Endothelial cell (in vitro differentiated cells): ENCODE measurements at places on chromosomes 12 and 14.

DNA sequence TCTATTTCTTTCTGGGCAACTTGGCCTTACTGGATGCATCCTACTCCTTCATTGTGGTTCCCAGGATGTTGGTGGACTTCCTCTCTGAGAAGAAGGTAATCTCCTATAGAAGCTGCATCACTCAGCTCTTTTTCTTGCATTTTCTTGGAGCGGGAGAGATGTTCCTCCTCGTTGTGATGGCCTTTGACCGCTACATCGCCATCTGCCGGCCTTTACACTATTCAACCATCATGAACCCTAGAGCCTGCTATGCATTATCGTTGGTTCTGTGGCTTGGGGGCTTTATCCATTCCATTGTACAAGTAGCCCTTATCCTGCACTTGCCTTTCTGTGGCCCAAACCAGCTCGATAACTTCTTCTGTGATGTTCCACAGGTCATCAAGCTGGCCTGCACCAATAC, 5.3 kb downstream of the OR4N5 start:
- DNase-seq: no peak

- no peak for DNase-seq
Observed at GRCh38 chr14:58327019-58327418, 28.7 kb downstream of the ARID4A start.

DNA sequence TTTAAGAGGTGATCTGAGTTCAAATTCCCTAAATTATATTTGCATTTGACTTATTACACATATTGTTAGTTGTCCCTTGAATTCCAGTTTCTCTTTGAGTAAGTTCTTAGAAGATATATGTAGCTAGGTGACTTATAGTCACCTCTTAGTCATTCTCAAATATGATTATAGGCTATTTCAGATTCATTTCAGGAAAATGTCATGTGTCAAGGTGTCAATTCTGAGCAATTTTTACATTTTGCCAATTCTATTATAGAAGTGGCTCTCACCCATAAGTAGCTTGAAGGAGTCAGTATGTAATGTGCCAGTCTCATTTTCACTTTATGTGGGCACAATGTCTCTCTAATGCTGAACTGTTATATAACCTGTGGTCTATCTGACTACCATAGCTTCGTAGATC, 623.4 kb downstream of the DIO2 start:
- DNase-seq: no peak

DNA sequence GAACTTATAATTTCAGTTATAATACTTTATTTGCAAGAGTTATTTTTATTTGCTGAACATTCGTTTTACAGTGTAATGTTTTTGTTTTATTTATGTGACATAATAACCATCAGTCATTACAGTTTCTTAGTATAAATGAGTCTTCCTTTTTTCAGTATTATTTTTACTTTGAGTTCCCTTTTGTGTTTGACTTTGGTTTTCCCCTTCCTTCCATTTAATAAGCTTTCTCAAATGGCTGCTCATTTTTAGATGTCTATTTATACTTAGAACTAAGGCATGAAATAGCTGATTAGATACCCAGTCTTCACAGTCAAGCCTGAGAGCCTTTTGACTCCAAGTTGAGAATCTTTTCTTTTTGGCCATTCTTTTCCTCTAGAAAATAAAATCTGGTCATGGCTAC, 404.5 kb downstream of the LRFN5 start:
- DNase-seq: no peak

- DNase-seq: peak; percentile 63
Observed at GRCh38 chr12:101839324-101840283, 8.8 kb upstream of the GNPTAB start.
